ENCODE measurements at places on chromosomes 6 and 20.

DNA sequence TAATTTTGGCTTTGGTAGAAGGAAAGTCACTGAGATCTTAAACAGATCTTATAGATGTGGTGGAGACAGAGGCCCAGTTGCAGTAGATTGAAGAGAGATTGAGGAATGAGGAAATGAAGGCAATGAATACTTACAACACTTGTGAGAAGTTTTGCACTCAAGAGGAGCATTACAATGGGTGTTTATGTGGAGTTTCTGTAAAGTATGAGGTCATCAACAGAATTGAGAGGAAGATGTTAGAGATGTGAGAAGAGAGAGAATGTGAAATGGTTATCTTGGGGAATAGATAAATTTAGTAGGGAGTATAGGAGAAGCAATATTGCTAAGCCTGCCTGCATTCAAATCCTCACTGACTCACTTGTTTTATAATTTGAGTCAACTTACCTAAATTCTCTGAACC is 83.4 kb downstream of the GFRAL start:
- DNase-seq: no peak

GRCh38 chr20:6877633-6878032 is 110.1 kb downstream of the BMP2 start:
- DNase-seq: no peak

DNA sequence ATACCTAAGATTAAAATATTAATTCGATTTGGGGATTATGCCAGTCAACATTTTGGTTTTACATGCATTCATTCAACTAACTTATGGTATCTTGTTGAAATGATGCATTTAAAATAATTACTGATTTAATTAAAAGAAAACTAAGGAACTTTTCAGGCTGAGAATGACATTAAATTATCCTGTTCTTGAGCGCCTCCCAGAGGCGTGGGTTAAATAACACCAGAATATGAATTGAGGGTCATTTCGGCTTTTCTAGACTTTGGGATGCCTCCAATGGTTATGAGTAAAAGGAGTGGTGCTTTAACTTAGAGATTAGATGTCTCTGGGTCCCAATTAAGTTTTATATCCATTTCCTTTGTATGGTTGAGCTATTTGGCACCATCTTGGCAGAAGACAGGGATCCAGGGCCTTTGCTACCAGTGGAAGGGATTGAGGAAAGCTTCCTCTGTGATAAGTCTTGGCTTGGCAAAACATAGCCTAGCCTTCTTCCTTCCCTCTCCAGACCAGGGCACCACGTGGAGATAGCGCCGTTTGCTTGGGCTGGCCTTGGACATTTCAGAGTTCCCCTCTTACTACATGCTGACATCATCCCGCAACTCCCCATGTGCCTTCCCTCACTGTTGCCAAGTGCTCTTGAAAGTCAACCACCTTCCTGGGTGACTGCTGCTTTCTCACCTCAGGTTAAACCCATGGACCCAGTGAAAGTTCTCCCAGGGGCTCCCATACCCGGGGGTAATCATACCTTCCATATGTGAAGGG is 28.7 kb downstream of the GNAS start:
- no peak for DNase-seq

DNA sequence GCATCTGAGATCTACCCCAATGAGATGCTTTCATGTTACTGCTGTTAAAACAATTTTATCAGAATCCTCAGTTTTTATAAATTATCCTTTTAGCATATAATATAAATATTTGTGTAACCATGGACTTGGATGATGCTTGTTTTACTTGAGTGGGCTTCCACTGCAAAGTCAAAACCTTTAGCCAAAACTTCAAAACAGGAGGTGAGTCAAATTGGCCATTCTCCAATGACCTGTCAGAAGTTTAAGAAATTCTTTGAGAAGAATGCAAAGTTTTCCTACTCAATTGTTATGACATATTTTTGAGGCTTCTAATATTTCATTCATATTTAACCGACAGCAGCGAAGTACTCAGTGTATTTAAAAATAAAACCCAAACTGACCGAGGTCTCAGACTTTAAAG is 507.9 kb downstream of the EYS start:
- no peak for DNase-seq

DNA sequence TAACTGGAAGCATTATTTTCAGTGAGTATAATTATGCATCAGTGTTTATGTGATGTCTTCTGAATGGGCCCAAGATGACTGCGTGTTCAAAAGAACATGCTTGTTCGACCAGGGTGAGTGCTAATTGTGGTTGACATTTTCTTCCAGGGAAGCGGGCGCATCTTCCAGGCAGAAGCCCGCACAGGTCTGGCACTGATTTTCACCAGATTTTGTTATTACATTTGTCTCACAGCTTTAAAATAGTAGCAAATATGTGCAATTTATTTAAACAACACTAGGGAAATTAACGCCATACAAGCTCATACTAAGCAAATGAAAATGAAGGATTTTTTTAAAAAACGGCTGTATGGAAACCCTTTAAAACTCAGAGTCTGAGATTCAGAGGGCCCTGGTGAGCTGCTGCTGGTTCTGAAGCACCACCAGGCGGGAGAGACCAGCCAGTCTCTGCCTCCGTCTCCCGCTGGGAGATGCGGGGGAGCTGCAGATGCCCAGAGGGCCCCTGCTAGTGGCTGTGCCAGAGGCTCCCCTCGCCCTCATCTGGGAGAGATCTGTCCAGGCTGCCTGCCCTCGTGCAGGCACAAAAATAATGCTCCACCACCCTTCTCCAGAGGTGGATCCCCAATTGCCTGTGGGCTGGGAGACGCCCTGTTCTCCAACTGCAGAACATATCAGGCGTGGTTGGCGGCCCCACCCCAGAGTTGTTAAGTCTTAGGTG is 297.0 kb downstream of the TAF4 start:
- DNase-seq: no peak

- DNase-seq: no peak
Measured at GRCh38 chr6:137781639-137782038, 85.4 kb upstream of the TNFAIP3 start.

DNA sequence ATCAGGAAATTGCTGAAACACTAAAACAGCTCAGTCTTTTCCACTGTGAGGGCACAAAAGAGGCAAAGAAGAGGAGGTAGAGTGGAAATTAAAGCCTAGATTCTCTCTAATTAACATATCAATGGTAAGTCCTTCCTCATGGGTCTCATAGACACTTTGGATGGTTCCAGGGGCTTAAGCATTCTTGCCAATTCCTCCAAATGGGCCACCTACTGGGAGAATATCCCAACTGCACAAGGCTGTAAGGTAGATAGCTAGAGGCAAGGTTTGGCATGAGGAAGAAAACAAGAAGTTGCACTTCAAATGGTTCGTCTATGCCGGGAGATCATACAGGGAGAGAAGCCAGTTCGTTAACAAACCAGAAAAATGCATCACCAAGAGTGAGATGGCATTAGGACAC is 107.6 kb upstream of the KHDRBS2 start:
- DNase-seq: no peak

DNA sequence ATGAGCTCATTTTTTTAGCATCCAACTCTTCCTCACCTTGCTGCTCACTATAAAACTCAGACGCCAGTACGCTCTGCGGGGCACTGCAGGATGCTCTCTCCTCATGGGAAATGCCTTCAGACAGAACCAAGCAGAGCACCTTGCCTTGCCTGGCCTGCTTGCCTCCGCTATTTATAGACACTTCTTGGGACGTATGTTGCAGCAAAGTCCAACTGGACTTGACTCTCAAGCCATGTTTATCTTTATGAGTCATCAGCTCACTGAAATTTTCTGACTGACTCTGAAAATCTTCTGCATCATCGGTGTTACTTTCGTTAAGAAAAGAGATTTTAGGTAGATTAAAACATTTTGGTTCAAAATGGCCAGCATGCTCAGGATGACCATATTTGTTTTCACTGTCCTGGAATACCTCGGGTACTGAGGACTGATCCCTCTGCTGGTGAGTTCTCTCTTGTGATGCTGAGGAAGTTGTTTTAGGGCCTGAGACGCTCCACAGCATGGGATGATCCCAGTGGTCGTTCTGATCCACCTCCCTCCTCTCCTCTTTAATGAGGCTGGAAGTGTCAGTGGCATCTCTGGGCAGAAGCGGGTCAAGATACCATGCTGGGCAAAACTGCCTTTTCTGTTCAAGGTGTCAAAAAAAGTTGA is 204.5 kb downstream of the KIF16B start:
- no peak for DNase-seq

DNA sequence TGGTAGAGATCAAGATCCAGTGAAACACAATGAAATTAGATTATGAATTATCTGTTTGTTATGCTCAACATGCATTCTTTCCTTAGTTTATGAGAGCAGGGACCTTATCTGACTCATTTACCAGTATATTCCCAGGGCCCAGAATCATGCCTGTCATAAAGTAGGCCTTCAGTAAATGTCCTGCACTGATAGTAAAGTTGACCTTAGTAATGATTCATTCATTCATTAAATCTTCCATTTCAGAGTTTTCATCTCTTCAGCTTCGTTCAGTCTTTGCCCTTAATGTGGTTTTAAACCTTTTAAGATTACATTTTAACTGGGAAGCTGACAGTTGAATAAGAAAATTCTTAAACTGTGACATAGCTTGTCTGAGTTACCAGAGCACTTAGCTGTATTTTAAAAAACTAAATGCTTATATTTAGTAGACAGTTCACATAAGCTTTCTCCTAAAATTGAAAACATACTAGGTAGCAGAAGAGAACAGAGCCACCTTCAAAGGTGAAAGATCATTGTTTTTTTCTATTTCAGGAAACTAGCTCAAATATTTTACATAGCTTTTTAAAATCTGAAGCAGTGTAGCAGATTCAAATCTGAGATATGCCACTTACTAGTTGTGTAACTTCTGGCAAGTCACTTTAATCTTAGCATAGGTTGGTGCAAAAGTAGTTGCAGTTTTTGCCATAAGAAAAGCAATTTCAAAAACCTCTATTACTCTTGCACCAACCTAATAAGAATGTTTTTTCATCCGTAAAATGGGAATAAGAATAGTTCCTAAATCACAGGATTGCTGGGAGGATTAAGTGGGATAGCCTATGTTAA is 41.4 kb downstream of the MCM8 start:
- DNase-seq: no peak

- DNase-seq: no peak
Measured at GRCh38 chr20:4581838-4582237, 139.9 kb upstream of the PRND start.

DNA sequence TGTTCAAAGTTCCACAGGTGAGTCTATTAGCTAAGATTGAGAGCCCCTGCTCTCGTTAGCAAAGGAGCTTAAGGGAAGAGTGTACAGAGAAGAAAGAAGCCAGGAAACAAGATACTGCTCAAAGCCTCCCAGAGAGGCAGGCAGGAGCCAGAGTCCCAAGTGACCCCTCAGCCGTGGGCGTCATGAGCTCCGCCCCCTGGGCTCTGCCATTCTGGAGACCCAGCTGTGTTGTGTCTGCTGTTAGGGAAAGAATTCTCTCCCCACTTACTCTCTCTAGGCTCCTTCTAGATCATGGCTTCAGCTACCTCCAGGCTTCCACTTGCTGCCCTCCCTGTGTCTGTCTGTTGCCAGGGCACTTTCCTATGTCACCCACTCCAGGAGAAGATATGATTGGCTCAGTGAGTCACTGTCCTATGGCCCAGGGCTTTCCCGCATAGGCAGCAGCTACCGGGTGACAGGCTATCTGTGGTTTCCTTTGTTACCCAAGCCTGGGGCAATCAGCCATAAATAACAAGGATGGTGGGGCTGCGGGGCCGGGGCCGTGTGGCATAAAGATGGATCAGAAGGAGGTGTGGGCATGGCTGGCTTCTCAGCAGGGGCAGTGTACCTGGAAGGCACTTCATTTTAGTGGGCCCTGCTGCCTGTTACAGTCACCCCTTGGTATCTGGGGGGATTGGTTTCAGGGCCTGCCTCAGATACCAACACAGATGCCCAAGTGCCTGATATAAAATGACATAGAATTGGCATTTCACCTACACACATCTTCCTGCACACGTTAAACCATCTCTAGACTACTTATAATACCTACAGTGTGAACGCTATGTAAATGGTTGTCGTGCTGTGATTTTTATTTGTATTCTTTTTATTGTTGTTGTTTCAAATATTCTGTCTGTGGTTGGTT is 118.9 kb downstream of the ARMC2 start:
- DNase-seq: no peak

DNA sequence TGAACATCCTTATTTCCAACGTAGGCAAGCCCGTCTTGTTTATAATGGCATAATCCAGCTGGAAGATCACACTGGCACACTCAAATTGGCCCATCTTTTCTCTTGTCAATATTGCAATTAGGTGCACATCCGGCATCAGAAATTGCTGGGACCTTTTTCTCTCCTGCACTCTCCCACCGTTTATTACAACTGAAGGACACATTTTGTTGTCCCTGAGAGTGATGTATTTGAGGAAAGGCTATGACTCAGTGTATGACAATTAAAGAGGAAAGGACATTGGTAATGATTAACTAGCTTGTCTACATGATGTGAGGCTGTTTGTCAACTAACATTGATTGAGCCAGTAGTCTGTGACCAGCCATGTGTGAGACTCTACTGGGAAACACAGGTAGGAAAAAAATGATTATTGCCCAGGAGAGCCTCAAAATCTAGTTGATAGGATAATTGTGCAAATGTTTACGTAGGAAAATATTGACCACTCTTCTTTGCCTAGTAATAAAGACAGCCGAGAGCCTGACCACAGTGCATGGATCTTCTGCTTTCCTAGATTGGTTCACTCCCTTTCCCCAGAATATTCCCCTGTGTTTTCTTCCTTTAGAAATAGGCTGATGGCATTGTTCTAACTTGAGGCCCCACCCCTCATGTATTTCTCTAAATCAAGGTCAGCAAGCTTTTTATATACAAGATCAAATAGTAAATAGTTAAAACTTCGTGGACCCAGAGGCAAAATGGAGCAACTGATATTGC is 230.0 kb upstream of the BTBD3 start:
- DNase-seq: no peak

Data from activated naive CD4-positive, alpha-beta T cell treated with anti-CD3 and anti-CD28 coated beads, Interleukin-2, amount 50 U/mL, for 72 hours (primary cell).